Choroid plexus epithelial cell (primary cell): ENCODE measurements at places on chromosomes 13 and 19.

- no peak for DNase-seq
Observed at GRCh38 chr19:5451494-5451893, 3.7 kb upstream of the ZNRF4 start.

GRCh38 chr13:97506511-97506910, 72.5 kb downstream of the RAP2A start:
- peak; percentile 97 for DNase-seq

DNA sequence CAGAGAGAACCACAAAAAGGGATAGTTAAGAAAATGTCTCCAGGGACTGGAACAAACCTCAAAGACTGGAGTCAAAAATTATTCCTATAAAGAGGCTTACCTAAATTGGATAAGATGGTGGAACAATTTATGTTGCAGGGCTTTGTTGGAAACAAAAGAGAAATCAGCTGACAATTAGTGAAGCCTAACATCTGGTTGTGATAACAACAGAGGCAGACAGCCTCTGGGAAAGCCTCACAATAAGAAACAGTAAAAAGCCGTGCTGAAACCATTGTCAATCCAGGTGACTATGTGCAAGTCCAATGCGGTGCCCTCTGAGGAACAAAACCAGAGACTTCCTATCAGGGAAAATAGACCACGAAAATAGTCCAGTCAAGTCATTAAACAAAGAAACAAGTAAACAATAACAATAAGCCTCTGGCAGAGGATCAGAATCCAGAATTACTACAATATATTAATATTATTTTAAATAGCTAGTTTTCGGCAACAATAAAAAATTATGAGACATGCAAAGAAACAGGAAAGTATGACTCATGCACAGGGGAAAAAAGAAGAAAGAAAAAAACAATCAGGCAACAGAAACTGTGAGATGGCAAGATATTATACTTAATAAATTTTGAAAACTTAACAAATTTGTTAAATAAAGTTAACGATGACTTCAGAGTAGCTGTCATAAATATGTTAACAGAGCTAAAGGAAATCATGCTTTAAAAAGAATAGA, 99.7 kb upstream of the RXFP2 start:
- DNase-seq = peak; percentile 38

- no peak for DNase-seq
Observed at GRCh38 chr19:1450735-1451731, 1.1 kb downstream of the APC2 start.

- DNase-seq = peak; percentile 67
Observed at GRCh38 chr19:16814526-16815100, 14.6 kb upstream of the SIN3B start.

DNA sequence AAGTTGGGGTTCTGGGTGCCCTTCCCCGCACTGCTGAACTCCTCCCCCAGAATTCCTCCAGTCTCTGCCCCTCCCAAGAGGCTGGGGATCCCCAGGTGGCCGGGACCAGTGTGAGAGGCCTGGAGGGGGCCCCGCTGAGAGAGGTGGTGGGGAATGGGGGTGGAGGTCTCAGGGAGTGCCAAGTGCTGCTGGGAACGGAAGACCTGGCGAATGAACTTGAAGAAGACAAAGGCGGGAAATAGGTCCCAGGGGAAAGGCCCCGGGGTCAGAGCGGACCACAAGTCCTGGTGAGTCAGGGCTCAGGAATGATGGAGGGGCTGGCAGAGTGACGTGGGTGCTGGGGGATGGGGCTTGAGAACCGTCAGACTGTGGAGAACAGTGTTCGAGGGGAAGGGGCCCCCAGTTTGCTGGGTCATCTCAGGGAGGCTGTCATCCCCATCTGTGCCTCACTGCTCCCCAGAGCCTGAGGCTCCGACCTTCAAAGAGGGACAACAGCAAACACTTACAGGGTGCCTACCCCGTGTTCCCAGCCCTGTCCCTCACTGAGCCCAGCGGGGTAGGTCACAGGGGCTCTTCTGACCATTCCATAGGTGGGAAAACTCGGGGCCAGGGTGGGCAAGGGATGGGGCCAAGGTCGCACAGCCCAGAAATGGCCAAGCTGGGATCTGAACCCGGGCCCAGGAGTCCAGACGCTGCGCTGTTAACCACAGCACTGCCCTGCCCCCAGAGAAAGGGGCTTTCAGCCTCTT, 16.0 kb upstream of the SEMA6B start:
- DNase-seq = peak; percentile 99

GRCh38 chr13:43080199-43080598, 56.8 kb downstream of the DNAJC15 start:
- DNase-seq = no peak

DNA sequence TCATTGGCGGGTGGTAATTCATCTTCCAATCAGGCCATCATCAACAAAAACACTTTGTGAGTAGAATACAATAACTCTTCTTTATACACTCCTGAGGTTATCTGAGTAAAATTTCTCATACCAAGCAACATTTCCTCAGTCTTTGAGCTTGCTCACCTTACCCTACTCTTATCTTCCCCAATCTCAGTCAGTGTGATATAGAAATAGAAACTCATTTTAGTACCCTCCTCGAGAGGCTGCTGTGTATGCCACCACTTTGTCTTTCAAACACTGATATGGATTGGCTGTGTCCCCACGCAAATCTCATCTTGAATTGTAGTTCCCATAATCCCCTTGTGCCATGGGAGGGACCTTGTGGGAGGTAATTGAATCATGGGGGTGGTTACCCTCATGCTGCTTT, 209.7 kb downstream of the RBM26 start:
- no peak for DNase-seq

DNA sequence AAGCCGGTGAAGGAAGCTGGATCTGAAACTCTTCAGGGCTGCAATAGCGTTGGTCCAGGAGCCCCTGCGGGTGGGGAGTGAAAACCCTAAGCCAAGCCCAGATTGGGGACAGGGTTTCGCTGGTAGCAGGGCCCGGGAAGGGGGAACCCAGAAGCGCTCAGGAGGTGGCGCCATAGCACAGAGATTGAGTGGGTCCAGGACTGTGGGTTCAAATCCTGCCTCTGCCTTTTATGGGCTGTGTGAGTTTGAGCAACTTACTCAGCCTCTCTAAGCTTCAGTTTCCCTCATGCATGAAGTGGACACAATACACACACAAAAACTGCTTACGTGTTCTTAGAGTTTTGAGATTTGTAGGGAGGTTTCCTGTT, 8.3 kb upstream of the SYCN start:
- DNase-seq = peak; percentile 14

DNA sequence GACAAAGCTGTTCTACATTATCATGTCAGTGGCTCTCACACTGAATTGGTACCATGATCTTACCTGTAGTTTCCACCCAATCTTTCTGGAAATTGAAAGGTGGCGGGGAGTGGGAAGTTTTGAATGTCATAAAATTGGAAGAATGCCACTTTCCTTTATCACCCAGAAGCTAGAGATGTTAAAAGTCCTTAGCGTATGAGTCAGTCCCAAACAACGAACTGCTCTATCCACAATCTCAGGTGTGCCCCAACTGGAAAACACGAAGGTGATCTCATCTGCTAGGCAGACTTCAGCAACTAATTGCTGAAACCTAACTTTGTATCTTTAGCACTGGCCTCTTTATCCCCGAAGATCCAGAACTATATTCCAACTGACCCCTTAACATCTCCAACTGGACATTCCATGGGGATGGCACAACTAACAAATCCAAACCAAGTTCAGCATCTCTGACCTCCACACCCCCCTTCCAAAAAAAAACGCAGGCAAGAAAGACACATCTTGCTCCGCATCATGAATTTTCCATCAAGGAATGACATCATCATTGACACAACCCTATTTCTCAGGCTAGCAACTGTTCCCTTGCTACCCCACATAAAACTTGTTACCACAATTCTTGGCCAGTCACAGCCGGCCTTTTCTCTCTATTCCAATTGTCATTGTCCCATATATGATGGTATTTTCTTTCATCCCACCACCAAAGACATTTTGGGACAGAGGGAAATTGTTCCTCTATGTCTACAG, 175.4 kb downstream of the KLF12 start:
- DNase-seq = no peak

DNA sequence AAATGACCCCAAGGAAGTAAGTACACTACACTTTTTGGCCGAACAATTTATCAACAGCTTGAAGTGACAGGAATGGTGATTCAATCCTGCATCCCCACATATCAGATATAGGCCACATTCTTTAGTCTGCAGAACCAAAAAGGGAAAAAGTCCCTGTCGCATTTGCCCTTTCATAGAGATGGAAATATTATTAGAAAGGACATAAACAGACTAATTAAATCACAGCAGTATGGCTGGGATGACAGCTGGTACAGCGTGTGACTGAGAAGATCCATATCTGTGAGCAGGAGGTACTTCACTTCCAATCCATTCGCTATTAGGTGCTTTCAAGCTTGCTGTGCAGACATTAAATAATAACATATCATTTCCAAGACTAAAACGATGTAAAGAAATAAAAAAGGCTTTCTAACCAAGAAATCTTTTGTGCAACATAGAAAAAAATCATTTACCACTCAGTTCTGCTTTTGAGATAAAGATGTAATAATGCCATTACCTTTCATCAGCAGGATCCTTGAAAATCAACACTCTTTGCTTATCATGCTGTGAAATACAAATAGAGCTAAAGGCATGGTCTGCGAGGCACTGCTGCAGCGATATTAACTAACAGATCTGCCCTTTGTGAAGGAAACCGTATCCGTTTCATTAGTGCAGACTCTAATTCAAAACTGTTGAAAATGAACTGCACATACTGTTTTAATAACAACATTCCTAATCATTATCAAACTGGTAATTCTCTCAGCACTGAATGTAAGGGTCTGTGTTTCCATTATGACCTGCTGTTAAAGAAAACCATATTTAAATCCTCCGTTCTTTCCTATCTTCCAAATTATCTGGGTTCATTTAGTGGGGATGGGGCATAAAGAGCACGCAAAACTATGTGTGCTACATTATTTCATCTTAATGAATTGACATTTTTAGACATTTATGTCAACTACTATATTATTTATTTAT, 245.6 kb downstream of the DACH1 start:
- no peak for DNase-seq

DNA sequence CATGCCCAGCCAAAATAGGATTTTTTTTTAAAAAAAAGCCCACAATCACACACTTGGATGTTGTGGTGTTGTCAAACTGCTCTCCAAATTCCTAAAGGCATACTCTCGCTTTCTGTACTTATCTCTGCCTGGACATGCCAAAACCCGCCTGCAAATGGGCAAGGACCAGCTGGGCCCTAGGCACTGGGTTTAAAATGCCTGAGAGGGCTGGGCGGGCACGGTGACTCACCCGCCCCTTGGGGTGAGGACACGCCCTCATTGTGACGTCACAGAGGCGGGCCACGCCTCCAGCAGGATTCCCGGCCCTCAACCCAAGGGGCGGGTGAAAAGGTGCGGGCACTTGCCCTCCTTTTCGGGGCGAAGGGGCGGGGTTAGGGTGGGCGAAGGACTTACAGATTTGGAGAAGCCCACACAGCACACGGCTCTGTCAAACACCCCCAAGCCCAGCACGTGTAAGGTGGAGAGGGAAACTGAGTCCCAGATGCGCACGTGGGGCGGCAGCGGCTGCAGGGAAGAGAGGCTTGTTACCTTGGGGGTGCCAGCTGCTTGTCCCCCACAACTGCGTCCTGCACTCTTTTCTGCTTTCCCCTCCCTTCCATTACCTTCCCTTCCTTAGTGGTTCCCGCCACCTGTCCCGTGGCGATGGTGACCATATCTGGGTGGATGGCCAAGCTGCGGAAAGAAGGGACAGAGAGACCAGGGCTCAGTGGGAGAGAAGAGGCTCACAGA, 6.6 kb downstream of the EML2 start:
- DNase-seq = peak; percentile 81
